ENCODE measurements at places on chromosomes 11 and 22.

- DNase-seq, result no peak
These were observed 3.3 kb upstream of the FXYD6 start for GRCh38 chr11:117879516-117880480.

DNA sequence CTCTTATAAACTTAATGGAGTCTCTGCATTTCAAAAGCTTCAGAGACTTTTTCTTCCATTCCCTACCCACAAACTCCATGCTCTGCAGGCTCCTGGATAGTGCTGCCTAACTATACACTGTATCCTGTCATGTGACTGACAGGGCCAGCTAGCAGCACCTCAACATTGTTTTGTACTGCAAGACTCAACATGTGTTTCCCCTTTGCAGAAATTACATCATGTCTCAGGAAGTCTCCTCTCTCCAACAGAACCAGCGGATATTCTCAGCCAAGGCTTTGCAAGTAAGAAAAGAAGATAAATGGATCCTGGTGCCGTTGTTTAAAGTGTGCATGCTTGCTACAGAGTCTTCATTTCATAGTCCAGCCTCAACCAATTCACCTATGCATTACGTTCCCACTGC, 164.0 kb upstream of the UBASH3B start:
- no peak for DNase-seq

- DNase-seq, result no peak
These were observed at the start of gene CCND1 for GRCh38 chr11:69640995-69641581. Gene CCND1, plus strand, starts transcription at chr11:69641156. Its CDS starts 158 bp downstream, at chr11:69641314.

DNA sequence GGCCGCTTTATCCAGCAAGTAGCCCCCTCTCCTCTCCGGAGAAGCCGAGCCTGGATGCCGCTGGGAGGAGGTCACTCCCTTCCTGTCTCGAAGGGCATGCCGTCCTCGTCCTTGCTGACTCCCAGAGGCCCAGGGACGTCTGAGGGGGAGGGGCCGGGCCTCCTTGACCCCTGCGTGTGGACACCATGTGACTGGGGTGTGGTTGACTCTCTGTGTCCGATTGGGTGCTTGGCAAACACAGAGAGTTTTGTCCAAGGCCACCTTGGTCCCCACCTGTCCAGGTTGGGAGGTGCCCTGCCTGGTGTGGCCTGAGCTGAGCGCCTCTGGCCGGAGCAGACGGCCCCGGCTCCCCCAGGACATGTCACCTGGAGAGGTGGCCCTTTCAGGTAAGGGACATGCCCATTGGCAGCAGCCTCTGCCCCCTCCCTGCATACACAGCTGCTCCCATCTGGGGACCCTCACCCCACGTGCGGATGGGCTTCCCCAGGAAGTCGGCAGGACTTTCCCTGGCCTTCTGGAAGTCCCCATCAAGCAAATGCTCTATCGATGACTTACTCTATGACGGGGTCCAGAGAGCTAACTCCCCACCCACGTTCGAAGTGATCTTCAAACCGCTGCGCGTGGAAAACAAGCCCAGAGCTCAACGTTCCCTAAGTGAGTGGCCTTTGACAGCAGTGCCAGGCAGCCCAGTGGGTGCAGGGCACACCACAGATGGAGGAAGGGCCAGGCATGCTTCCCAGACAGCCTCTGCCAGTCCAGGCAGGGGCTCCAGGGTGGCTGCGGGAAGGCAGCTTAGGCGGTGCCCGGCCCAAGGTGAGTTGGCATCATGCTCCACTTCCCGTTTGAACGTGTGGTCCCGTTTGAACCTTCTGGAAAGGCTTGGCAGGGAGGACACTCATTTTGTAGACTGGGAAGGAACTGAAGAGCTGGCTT, at the start of gene SMIM38:
Gene SMIM38 (plus strand): TSS at position 634 of the 933 bp plus-strand sequence. CDS start 1,912 bp downstream, outside the sequence.
- DNase-seq, result no peak

DNA sequence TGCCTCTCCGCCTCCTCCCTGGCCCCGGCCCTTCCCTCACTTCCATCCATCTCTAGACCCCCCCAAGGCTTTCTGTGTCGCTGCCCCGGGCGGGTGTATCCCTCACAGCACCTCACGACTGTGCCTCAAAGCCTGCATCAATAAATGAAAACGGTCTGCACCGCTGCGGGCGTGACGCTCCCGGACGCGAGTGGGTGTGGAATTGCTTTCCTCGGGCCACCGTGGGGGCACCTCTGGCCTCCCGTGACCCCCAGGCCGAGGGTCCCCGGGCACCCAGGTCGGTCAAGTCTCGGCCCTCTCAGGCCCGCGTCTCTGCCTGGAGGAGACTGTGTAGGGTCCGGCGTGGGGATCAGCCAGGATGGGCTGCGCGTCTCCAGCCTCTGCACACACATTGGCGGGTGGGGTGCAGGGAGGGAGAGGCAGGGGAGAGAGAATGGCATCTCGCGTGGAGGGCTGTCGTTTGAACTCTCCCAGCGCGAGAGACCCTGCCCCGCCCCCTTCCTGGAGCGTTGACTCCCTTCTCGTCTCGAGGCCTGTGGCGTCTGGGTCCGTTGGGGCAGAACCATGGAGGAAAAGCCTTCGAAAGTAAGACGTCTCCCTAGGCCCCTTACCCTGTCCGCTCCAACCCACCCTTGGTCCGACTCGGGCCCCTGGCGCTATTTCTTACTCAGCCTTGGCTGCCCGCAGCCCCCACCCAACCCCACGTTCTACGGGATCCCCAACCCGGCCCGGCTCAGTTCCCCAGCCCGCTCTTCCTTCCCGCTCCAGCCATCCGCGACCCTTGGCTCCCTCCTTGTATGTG, at the start of gene CATSPERZ:
Gene CATSPERZ (plus strand): TSS at position 512 of the 802 bp plus-strand sequence. CDS start 53 bp downstream, at position 565.
- DNase-seq, result peak; percentile 26

- no peak for DNase-seq
These were observed 373.5 kb downstream of the TENM4 start for GRCh38 chr11:79067352-79067679.

Measured in effector CD8-positive, alpha-beta T cell (primary cell).